BJ (cell line): ENCODE measurements at places on chromosomes 4 and X. TPM values are rescaled to one million over a fixed set of nuclear protein-coding genes. Genes with fewer than 3 reads are reported as not detected.

DNA sequence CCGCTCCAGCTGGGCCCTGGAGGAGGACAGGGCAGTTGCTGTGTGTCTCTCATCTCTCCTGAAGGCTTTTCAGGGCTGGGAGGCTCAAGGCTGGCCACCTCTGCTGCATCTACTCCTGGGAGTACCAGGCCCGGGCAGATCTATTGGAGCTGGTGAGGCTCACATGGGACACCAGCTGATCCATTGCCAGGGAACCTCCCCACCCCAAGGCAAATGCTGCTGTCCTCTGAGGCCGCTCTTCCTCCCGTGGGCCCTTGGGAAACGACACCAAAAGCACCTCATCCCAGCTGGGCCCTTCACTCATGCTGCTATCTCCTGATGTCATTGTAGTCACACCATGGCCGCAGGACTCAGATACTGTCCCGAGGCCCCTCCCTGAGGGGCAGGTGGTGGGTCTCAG is 3.6 kb downstream of the UBL4A start:
- DNase-seq = no peak

ENPP6 gene
- polyA plus RNA-seq = not detected in 2 replicates

DNA sequence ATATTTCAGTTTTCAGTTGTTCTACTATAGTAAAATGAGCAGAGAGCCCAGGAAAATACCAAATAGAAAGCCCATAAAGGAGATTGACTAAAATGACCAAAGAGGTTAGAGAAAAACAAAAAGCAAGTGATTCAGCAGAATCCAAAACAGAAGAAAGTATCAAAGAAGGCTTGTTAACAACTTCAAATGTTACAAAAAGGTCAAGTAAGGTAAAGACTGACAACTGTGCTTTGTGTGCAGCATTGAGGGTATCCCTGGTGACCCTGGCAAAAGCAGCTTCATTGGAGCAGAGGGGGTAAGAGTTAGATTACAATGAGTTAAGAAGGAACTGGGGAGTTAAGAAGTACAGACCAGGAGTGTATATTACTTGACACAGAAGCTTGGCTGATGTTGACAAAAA is 317.9 kb downstream of the OPHN1 start:
- no peak for DNase-seq

DNA sequence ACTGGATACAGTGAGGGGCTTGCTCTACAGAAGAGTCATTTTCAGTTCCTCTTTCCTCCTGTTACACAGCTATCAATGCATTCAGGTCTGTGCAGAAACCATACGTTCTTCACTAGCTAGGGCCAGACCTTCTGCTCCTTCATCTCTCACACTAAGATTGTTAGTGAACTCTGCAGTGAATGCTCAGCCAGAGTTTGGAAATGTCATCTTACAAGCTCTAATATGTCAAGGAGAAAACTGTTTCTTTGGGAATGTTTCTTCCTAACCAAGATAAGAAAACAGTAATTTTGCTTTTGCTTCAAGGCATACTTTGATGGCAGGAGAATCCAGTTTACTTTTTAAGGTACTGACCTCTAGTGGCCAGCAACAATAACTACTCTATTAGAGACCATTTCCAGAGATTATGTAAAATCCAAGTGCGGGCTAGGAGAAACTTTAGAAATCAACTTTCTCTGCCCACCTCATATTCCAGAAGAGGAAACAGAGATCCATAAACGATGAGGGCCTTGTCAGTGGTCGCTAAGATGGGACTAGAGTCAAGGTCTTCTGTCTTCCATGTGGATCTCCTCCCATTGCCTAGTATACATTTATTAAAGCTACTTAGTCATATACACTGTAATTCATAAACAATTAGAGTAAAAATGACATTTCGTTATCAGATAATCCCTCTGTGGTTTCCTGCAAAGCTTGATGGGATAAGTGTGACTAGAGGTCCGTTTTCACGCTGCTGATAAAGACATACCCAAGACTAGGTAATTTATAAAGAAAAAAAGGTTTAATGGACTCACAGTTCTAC is 12.1 kb upstream of the CC2D2A start:
- no peak for DNase-seq

DNA sequence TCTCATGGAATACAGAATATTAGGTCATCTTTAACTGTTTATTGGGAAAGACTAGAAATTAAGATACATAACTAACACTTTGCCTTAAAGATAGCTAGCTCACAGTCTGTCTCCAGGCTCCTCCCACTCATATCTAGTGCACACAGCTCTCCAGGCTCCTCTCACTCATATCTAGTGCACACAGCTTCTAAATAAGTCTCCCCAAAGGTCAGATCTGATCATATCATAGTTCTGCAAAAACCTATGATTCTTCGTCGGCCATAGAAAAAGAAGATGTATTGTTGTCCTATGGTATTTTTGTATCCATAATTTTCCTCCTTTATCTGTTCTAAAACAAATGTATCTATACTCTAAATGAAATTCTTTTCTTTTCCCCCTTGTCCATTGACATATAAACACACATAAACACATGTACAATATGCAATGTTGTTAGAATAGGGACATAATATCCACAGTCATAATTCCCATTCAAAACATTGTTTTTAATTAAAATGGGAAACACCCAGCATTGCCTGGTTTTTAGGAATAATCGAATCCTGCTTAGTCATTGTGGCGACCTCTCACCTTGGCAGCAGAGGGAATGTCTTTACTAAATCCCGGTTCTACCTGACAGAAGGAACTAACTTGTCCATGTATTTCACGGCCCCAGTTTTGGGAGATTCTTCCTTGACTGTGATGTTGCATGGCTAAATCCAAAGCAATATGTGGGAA is 1282.0 kb downstream of the PCDH7 start:
- DNase-seq = no peak

DNA sequence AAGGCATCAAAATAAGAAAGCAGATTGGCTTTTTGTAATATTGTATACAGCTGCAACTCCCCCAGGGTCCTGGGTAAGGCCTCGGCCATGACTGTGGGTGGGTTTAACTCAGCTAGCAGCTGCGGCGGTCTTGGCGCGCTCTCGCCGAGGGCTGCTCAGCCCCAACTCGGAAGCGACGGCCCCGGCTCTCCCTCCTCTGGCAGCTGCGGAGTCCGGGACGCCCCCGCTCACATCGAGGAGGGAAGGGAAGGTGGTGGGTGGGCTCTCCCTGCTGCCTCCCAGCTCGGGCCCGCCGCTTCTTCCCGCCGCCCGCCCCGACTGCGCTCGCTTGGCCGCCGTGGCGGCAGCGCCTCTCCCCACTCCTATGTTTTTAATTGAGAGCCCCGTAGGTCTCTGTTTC is 51.2 kb downstream of the GPR50 start:
- no peak for DNase-seq

DNA sequence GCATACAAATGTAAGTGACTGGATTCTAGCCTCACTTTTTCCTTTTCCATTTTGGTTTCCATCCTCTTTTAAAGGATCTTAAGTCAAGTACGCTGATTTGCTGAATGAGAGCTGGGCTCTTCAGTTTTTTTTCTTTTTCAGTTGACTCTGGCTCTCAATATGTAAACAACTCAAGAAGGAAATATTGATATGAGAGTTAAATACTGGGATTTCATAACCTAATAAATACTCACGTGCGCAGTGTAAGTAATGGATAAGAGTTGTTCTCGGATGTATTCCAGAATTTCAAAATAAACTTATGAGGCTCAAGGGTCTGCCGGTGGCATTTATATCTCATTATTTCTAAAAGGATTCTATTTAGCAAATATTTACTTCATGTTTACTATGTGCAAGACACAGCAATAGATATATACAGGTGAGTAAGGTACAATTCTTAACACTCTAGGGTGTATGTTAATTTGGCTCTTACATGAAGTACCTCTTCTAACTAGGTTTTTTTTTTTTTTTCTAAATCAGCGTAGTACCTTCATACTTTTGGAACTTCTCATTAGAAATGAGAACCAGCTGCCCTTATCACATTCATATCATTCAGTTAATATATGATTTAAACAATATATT is 11.0 kb upstream of the MAGEB10 start:
- no peak for DNase-seq

DNA sequence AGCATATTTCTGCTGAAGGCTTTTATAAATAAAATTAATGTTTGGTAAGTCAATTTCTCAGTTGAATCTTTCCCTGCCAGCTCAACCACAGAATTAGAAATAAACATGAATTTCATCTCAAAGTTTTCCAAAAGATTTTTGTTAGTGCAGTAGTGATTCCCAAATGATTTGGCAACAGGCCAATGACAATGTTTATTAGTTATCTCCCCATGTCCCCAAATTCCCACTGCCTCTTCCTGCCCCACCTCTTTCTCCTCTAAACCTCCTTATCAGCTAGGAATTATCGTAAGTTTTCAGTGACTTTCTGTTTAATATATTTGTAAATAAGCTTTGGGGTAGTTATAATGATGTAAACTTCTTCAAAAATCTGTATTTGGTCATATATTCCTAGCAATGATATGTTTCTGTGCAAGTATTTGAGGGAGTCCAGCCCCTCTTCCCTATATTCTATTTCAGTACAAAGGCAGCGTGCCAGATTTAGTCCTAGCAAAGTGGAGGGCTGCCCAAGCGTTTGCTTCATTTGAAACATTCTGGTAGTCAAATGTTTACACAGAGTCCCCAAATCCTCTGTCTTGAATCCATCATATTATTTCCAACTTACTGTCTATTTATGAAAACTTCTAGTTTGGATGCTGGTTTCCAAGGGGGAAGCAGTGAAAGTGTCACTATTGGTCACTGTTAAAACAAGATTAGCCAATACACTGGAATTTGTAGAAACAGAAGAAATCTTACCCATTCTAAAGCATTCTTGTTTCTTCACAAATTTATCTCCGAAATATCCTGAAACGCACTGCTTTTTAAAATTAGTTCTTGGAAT is 33.7 kb upstream of the ANKRD50 start:
- DNase-seq = no peak

SLC6A8 gene
- 8.3 and 11.9 TPM in 2 replicates for polyA plus RNA-seq

GRCh38 chr4:154574311-154574710 is 11.5 kb downstream of the FGB start:
- no peak for DNase-seq
